ENCODE measurements at places on chromosomes 12 and 14.

- H3K27me3 ChIP-seq: no peaks in the 10 kb centered on the region
- H3K4me3 ChIP-seq: no peak overlapping the region
- H3K36me3 ChIP-seq: no peaks in the 10 kb centered on the region
- H3K27ac ChIP-seq: no peak overlapping the region
Observed at GRCh38 chr14:88852632-88853031, 28.2 kb downstream of the TTC8 start.

DNA sequence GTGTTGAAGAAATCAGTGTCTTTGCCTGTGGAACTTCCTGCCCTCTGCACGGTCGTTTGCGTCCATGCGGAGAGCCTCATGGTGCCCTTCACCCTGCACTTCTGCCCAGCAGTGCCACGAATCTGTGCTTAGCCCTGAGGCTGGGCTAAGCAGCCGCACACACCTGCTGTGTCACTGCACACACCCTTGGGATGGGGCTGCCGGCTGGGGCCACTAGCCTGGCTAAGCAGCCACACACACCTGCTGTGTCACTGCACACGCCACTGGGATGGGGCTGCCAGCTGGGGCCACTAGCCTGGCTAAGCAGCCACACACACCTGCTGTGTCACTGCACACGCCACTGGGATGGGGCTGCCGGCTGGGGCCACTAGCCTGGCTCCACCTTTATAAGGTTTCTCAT is 188.5 kb downstream of the KIF26A start:
- no peaks in the 10 kb centered on the region for H3K27me3 ChIP-seq
- H3K4me1 ChIP-seq: no peaks in the 10 kb centered on the region
- no peak for DNase-seq

- peaks cover 4% of the 10 kb centered on the region for H3K36me3 ChIP-seq
- no peaks in the 10 kb centered on the region for H3K27me3 ChIP-seq
- H3K4me1 ChIP-seq: no peaks in the 10 kb centered on the region
Observed at GRCh38 chr12:4530982-4531586, 7.6 kb upstream of the RAD51AP1 start.

DNA sequence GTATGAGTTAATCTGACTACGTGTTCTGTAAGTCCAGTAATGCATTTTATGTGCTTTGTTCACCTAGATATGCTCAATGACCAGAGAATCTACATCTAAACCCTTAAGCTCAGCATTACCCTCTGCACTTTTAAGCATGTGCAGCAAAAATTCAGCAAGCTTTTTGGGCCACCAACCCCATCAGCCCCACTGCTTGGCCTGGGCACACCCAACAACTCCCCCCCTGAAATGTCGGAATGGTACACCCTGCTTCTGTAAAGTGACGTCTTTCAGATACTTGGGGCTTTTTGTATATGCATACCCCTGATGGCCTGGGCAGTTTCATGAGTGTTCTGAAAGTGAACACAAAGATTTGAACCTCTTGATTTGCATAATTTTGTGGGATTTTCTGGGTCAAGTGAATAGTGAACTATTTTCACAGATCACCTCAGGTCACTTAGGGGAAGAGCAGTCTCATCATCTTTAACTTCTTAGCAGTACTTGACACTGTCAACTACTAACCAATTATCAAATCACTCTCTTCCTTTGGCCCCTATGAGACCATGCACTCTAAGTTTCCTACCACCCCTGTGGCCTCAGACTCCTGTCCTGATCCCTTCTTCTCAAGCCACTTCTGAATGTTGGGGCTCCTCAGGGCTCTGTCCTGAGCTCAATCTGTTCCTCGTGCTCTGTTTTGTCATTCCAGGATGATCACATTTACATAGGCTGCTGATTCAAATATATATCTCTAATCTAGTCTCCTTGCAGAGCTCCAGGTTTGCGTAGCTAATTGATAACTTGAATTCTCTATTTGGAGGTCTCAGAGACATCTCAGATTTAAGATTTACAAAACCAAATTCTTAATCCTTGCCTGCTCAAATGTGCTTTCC is 36.3 kb upstream of the PPM1A start:
- no peak overlapping the region for H3K4me3 ChIP-seq
- H3K27me3 ChIP-seq: no peaks in the 10 kb centered on the region
- H3K27ac ChIP-seq: no peak overlapping the region
- H3K36me3 ChIP-seq: no peaks in the 10 kb centered on the region
- no peak for DNase-seq
- H3K4me1 ChIP-seq: no peaks in the 10 kb centered on the region

- no peak for DNase-seq
- H3K4me3 ChIP-seq: no peak overlapping the region
- H3K4me1 ChIP-seq: no peaks in the 10 kb centered on the region
- H3K27ac ChIP-seq: no peak overlapping the region
Observed at GRCh38 chr12:128536810-128537209, 269.8 kb downstream of the TMEM132C start.

DNA sequence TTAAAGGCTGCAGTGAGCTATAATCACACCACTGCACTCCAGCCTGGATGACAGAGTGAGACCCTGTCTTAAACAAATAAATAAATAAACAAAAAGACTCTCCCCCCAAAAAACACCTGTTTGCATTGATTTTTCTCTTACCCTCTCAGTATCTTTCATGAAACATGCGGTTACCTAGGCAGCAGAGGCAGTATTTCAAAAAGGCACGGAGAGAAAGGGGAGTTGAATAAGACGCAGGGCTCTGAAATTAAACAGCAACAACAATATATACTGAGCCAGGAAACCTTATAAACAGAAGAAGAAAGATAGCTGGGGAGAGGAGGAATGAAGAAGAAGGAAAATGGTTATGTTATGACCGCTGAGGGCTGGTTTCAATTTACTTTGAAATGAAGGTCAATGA is 277.6 kb downstream of the BTG1 start:
- no peaks in the 10 kb centered on the region for H3K36me3 ChIP-seq
- H3K27ac ChIP-seq: no peak overlapping the region
- no peak for DNase-seq

- H3K27ac ChIP-seq: no peak overlapping the region
- no peaks in the 10 kb centered on the region for H3K27me3 ChIP-seq
- no peak overlapping the region for H3K4me3 ChIP-seq
- H3K4me1 ChIP-seq: no peaks in the 10 kb centered on the region
- DNase-seq: peak; percentile 28
Observed at GRCh38 chr14:51873221-51873893, 12.9 kb downstream of the GNG2 start.

DNA sequence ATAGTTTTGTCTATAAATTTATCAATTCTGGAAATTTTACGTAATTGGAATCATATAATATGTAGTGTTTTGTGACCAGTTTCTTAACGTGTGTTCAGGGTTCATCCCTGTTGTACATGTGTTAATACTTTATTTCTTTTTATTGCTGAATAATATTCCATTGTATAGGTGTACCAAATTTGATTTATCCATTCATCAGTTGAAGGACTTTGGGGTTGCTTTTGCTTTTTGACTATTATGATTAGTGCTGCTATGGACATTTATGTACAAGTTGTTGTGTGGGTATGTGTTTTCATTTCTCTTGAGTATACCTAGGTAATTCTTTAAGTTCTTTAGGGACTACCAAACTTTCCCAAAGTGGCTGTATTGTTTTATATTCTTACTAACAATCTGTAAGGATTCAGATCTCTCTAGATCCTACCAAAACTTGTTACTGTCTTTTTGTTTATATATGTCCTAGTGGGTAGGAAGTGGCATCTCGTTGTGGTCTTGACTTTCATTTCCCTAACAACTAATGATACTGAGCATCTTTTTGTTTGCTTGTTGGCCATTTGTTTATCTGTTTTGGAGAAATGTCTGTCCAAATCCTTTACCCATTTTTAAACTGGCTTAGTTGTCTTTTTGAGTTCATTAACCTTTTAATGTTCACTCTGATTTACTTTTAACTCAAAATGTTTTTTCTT is 14.9 kb downstream of the VRK1 start:
- peaks cover 18% of the 10 kb centered on the region for H3K4me1 ChIP-seq
- no peak overlapping the region for H3K4me3 ChIP-seq
- H3K36me3 ChIP-seq: peaks cover under 1% of the 10 kb centered on the region

DNA sequence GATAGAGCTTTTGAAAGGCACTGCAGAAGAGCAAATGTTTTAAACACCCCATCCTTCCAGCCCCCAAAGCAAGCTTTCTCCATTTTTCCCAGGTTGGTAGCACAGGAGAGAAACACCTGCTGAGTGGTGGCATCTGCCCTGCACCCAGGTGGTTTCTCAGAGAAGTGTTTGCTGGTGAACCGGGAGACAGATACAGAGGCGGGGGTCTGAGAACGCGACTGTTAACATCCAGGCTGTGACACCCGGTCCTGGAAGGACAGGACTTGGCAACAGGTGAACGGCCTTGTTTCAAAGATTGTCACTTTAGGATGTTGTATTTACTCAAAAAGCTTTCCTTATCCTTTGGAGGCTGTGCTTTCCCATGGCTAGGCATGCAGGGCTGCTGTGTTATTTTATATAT is 18.5 kb downstream of the MMAB start:
- no peaks in the 10 kb centered on the region for H3K27me3 ChIP-seq
- DNase-seq: no peak
- no peak overlapping the region for H3K4me3 ChIP-seq
- H3K4me1 ChIP-seq: no peaks in the 10 kb centered on the region
- no peak overlapping the region for H3K27ac ChIP-seq

- DNase-seq: no peak
- H3K36me3 ChIP-seq: no peaks in the 10 kb centered on the region
- H3K4me3 ChIP-seq: peak overlapping the region; percentile 76
- H3K27ac ChIP-seq: peak overlapping the region; percentile 90
- peaks cover 14% of the 10 kb centered on the region for H3K4me1 ChIP-seq
- H3K27me3 ChIP-seq: no peaks in the 10 kb centered on the region
Observed at GRCh38 chr12:95216711-95217376, 423 bp downstream of the FGD6 start.

DNA sequence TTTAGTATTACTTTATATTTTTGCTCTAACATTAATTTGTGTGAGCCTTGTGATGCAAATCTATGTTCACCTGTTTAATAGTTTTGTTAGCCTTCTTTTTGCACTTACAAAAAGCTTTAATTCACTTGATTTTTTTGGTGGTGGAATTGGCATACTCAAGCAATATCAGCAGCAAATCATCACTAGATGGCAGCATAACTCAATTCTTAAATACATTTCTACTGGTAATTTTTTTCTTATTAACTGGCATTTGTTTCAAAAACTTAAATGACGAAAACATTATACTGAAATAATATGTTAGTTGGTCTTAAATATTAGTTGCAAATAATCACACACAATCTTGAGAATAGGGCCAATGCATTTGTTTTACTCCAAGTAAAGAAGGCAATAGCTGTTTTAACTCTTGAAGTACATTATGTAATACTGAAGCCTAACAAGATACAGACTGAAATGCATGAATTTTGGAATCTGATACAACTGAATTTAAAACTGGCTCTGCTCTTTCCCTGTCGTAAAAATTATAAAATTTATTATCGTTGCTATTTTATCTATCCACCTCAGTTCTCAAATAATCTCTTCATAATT is 151.5 kb downstream of the ATXN7L3B start:
- H3K4me3 ChIP-seq: no peak overlapping the region
- no peaks in the 10 kb centered on the region for H3K27me3 ChIP-seq
- H3K36me3 ChIP-seq: no peaks in the 10 kb centered on the region
- H3K27ac ChIP-seq: no peak overlapping the region
